Dermis microvascular lymphatic vessel endothelial cell (primary cell): ENCODE measurements at places on chromosomes 11 and 22.

DNA sequence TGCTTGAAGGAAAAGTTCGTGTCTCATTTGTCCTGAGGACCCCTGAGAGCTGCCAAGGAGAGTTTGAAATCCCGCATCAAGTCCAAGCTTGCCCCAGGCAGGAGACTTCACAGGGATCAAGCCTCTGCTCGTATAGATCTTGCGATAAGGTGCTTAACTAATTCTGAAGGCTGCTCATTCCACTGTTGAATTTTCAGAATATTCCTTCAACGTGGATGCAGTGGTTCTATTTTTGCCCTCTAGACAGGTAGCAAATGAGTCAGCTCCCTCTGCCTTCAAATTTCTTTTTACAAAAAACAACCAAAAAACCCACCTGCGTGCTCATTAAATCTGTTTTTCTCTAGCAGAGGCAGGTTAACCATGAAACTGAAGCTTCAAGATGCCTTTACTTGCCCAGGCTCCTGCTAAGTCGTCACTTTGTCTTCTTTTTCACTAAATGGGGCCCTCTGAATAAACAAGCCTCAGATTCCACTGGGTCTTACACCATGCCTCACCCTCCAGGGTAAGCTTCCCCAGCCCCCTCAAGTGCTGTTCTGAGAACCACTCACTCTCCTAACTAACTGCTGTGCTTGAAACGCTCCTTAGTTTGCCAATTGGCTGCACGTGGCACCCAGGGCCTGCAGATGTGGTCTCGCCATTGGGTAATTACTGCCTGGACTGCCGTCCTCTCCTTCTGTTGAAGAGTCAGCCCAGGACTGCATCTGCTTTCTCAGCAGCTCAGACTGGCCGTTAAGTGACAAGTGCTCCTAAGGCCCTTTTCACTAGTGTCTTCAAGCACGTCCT lies 105.0 kb downstream of the TRPC6 start:
- DNase-seq, result no peak

- no peak for DNase-seq
Measured at GRCh38 chr11:33358150-33358831, 101.1 kb downstream of the HIPK3 start.

- DNase-seq, result no peak
Measured at GRCh38 chr11:116579857-116580727, 192.7 kb downstream of the BUD13 start.

DNA sequence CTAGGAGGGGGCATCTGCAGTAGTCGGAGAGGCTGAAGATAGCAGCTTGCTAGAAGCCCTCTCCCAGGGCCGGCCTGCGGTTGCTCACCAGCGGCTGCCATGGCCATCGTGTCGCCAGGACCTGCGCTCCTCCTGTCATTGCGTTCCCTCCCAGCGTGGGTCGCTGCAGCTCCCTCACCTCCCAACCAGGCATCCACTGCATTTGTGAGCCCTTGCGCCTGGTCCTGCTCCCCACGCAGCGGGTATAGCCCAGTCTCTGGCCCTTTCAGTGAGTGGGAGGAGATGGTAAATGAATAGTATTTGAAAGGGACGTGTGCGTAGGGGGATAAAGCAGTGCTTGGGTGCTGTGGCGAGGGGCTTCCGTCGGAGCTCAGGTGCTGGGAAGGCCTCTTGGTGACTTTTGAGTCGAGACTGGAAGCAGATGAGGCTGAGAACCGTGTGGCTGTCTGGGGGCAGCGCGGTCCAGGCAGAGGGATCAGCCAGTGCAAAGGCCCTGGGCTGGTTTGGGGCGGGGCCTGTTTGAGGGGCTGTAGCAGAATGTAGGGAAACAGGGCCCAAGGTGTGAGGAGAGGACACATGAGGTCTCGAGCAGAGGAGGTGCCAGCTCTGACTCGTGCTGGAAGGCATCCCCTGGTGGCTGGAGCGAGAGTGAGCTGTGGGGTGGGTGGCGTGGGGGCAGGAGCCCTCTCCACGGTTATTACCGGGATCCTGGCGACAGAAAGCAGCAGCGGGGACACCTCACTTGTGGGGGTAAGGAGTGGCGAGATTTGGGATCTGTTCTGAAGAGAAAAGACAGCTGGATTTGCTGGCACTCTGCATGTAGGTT lies 39.3 kb downstream of the LRP5 start:
- no peak for DNase-seq

DNA sequence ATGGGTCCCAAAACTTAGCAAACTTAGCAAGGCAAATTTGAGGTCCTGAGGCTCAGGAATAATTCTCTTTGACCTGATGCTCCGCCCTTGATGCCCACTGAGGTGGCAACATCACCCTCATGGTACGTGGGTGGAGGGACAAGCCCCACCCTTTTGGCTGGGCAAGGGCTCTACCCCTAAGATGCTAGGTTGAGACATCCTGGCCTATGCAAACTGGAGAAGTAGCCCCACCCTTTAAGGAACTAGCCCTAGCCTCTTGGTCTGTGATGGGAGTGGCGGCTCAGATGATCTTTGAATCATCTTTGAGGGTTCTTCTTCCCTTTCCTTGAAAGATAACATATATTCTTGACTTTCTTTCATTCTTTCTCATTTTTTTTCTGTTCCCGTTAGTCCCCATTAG lies 32.9 kb downstream of the CABIN1 start:
- no peak for DNase-seq

- DNase-seq, result no peak
Measured at GRCh38 chr11:103433386-103434072, 324.3 kb downstream of the DYNC2H1 start.

DNA sequence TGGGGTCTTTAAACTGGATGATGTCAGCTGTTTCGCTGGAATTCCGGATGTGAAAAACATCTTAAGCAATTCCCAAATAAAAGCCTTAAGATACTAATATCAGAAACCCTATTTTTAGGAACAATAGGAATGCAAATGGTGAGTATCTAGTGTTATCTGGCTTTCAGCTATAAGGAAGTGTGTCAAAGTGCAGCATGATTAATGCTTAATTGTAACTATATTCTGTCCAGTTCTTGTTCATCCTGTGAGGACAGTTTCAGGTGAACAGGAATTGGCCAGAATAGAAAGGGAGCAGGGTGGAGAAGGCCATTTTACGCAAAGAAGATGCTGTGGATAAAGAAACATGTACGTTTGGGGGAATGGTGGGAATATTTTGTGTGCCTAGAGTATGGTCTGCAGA lies 108.2 kb downstream of the RASSF10 start:
- DNase-seq, result no peak

DNA sequence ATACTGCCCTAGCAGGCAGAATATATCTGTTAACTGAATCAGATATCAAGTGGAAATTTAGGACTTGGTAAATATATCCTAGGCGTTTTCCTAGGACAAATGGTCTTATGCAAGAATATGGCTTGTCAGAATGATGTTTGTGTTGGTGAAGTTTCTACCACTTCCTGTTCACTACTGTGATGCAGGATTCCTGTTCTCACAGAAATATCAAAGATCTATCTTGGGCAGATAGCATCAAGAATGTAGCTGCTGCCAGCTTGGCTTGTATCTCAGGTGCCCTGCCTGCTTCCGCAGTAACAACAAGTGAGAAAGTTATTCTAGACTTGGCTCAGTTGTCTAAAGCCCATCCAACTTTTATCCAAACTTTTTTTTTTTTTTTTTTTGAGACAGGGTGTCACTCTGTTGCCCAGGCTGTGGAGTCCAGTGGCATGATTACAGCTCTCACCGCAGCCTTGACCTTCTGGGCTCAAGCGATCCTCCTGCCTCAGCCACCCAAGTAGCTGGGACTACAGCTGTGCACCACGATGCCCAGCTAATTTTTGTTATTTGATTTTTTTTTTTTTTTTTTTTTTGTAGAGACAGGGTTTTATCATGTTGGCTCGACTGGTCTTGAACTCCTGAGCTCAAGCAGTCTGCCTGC lies 61.3 kb downstream of the PPME1 start:
- DNase-seq, result no peak

GRCh38 chr22:48318575-48319320 lies 1508.9 kb downstream of the BRD1 start:
- DNase-seq, result no peak

DNA sequence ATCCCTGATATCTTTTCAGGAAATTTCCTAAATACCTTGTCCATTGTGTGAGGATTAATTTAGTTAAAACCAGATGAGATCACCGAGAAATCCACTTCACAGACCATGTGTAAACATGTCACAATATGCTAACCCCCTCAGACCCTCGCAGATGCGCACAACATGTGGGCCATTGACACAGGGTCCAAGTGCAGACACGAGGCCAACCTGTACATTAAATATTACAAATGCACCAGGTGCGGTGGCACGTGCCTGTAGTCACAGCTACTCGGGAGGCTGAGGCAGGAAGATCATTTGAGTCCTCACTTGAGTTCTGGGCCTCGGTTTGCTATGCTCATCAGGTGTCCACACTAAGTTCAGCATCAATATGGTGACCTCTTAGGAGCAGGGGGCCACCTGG lies 9.9 kb upstream of the TMPRSS4 start:
- no peak for DNase-seq

DNA sequence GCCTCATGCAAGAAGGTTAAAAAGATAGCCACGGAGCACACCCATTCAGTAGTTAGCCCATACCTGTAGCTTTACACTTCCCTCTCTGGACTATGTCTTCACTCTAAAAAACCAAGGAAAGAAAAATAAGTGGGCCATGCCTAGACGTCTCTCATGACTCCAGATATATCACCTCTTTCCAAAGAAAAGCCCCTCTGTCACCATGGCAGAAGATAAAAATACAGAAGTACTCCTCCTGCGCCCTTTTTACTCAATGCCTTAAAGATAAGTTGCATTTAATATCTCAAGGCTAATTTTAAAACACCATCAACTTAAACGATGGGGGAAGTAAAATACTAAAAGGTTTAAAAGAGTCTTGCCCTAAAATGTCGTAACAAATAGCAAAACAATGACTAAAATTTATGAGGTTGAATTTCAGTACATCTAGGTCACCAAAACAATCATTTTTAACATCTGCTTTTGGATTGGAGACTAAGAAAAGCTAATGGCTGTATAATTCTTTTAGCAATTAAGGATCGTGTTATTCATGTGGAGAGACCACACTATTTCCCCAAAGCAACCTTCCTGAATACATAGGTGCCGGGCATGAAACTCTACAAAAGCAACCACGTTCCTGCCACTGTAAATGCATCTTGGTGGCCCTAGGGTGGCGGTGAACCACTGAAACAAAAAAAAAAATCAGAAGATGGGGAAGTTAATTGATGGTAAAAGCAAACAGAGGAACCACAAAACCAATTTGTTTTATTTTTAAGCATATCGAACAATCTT lies 46.0 kb downstream of the CELF1 start:
- no peak for DNase-seq
